ENCODE measurements at places on chromosomes 5 and 9.

DNA sequence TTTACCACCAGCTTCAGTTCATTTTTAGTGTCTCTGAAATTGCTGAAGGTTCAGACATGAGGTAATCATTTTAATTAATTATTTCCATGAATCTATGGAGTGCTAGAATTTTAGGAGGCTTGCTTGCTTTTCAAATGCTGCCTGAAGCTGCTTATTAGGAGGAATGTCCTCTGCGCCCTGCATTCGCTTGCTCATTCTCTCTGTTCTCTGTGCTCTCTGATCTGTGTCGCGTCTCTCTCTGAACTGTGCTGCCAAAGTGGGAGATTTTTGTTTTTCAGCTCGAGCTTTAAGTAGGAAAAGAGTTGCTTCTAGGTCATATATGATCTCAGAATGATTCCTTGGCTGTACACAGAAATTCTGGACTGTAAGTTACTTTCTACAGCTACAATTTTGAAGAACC lies 101.7 kb upstream of the PRR16 start:
- no peak for DNase-seq

- no peak for DNase-seq
These were observed 340.9 kb upstream of the KIF2A start for GRCh38 chr5:61965069-61965468.

DNA sequence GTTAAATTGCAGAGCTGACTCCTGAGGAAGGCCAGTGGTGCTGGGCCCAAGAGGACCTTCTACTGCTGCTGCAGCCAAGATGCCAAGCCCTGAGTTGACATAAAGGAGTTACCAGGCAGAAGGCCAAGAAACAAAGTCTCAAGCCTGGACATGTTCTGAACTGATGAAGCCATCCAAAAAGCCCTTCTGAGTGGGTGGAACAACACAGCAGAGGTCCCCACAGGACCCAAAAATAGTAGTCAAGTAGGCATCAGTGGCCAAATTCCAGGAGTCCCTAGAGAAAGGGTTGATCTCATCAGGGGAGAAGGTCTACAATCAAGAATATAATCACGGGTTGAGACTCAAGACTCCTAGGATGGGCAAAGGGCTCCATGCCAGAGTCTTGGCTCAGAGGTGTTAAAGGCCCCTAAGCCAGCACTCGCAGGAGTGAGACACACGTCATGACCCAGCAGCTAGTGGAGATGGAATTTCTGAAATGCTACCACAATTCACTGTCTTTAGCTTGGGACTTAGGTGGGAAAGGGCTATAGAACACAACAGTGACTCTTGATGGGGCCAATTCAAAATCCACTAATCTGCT lies 119.7 kb downstream of the FANCC start:
- no peak for DNase-seq

- DNase-seq, result peak; percentile 55
These were observed 71.5 kb downstream of the DAP start for GRCh38 chr5:10689391-10690081.

- no peak for DNase-seq
These were observed 4.9 kb upstream of the PDGFRB start for GRCh38 chr5:150160448-150161081.

GRCh38 chr5:53779541-53779981 lies 219.1 kb downstream of the NDUFS4 start:
- peak; percentile 63 for DNase-seq

- DNase-seq, result peak; percentile 38
These were observed 82.6 kb downstream of the OSTF1 start for GRCh38 chr9:75170898-75171360.

DNA sequence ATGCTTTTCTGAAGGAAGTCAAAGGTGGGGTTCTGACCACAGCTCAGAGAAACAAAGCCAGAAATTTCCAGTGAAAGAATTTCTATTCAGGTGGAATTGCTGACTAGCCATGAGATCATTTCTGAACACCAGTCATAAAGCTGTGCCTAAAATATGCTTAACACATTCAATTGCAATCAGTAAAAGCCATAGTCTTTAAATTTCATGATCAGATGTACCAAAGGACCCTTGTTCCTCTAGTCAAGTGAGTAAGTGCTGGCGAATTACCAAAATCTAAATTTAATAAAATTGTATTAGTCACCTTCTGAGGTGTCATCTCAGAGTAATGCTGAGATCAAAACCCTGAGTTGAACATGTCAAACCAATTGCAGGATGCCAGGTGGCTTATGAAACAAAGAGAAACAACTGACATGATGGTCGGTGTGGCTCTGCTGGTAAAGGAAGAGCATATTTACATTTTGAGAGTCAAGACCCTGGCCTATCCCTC lies 334.2 kb upstream of the CCNH start:
- no peak for DNase-seq

DNA sequence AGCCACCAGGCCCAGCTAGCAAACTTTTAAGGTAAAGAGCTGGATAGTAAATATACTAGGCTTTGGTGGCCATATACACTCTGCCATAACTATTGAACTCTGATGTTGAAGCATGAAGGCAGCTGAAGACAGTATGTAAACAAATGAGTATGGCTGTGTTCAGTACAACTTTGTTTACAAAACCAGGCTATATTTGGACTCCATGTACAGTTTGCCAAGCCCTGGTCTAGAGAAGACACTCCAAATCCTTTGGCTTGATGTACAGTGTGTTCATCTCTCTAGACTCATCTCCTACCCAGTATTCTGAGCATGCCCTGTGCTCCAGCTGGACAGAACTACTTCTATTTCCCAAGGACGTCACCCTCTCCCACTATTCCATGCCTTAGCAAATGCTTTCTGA lies 54.3 kb upstream of the MEGF10 start:
- no peak for DNase-seq

DNA sequence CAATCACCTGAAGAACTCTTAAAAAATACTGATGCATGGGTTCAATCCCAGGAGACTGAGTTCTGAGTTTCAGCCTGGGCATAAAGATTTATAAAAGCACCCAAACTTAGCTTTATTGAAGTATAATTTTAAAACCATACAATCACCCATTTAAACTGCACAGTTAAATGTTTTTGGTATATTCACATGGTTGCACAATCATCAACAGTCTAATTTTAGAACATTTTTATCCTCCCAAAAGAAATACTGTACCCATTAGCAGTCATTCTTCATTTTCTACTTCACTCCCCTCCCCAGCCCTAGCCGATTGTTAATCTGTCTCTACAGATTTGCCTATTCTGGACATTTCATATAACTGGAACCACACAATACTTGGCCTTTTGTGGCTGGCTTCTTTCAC lies 141.7 kb downstream of the ARSB start:
- DNase-seq, result no peak

- DNase-seq, result peak; percentile 24
These were observed 1548.6 kb downstream of the EFNA5 start for GRCh38 chr5:106121972-106122605.

Measured in activated CD4-positive, alpha-beta T cell treated with anti-CD3 and anti-CD28 coated beads, Interleukin-10, Interleukin-2, amounts not matched to agents 100 ng/mL and 50 ng/mL, durations not matched to agents 16 hours and 8 hours (primary cell).